ENCODE measurements at places on chromosomes 12 and 14. TPM values are rescaled to one million over a fixed set of nuclear protein-coding genes. Genes with fewer than 3 reads are reported as not detected.

DNA sequence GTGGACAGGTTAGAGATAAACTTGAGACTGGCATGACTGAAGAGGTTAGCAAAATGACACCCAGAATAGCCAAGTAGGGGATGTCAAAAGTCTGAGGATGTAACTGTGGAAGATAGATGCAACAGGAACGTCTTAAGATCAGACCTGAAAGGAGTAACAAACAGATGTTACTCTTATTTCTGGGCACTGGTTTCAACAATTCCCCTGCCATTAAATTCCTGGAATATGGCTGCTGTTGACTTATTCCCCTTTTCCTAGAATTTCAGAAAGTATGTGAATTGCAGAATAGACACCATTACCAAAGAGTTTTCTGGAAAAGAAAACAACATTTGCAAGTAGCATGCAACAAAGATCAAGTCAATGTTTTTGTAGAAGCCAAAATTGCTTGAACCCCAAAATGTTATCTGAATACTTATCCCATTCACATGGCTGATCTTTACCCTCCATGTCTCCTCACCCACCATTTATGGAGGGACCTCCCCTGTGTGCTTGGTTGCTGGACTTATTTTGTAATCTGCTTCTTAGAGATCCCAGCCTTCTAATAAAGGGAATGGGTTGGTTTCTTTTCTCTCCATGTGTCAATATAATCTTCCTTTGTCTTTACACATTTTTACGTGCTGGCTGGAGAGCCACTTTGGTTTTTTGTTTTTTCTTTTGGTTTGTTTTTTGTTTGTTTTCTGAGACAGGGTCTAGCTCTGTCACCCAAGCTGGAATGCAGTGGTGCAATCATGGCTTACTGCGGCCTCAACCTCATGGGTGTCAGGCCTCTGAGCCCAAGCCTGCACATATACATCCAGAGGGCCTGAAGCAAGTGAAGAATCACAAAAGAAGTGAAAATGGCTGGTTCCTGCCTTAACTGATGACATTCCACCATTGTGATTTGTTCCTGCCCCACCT is 57.0 kb downstream of the BBS10 start:
- DNase-seq = no peak

DNA sequence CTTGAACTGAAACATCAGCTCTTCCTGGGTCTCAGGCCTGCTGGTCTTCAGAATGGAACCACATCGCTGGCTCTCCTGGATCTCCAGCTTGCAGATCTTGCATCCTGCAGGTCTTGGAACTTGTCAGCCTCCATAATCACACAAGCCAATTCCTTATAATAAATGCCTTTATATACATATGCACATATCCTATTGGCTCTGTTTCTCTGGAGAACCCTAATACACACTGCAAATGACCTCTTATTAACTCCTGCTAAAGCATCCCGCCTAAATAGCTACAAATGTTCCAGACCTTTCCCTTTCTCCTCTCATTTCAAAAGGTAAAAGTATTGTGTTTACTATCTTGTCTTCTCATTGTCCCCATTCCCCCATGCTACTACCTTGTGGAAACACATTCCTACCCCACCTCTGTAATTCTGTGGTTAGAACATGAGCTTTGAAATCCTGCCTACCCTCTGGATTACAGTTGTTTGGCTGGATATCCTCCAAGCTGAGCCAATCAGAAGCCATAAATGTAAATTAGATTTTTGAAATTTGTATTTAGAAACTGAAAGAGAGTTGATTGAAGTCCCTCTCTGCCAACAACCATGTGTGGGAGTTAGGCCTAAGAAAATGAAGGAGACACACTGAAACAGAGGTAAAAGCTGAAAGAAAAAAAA is 58.1 kb downstream of the ANKS1B start:
- no peak for DNase-seq

- DNase-seq = no peak
Measured at GRCh38 chr12:52827499-52828090, 6.5 kb downstream of the KRT79 start.

DNA sequence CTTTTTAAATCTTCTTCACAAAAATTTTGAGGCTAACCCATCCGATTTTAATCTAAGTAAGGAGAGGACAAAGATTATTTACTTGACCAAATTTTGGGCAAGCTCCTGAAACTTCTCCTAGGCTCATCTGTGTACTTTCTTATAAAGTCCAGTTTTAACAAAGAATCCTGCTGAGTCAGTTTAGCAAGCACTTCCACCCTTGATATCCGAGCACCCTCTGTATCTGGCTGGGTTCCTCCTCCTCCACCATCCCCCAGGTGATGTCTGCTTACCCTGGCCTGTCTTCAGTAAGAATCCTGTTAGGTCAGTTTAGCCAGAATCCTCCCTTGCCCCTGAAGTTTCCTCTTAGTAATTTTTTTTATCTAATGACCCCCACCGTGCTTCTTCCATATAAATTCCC is 140.5 kb downstream of the PHLDA1 start:
- DNase-seq = no peak

- no peak for DNase-seq
Measured at GRCh38 chr14:63383776-63384367, 65.1 kb upstream of the GPHB5 start.

DNA sequence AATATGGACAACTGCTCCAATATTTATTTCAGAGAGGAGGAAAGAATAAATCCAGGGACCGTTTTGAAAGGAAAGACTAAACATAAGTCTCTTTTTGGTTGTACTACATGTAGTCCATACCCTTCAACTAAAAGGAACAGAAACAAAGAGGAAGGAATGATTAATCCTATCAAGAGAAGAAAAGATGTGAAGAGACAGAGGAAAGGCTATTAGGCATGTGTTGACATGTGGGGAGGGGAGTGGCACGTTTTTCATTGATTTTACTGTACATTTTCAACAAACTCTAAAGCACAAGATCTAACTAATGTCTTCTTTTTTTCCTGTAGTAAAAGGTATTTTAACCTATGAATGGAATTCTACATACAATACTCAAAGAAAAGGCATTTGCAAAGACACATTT is 85.6 kb downstream of the NAV3 start:
- DNase-seq = no peak

DNA sequence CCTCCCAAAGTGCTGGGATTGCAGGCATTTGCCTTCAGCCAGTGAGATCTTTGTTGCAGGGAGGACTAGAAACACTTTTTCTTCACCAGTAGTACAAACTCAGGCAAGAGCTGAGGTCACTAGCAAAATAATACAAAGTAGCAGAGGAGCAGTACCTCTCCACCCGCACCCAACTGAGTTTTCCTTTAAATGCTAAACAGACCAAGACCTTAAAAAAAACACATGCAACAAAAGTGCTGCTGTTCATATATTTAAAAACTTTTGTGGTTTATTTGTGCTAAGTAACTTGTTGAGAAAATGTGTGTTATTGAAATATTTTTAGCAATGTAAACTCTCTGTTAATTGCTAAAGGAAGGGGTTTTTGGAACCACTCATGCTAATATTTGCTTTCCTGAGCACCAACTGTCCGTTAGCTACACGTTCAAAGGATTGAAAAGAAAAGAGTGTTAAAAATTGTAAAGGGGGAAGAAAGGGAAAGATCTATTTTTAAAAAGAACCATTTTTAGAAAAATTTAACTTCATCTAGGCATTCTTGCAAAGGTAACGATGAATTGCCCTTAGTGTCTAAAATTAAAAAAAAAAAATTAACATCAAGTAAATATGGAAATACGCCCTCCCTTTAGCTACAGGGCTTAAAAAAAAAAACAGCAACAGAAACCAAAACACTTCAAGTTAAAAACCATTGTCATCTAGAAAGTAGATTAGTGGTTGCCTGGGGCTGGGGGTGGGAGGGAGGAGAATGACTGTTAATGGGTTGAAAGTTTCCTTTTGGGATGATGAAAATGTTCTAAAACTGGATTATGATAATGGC is 114.0 kb upstream of the KRAS start:
- DNase-seq = no peak

DNA sequence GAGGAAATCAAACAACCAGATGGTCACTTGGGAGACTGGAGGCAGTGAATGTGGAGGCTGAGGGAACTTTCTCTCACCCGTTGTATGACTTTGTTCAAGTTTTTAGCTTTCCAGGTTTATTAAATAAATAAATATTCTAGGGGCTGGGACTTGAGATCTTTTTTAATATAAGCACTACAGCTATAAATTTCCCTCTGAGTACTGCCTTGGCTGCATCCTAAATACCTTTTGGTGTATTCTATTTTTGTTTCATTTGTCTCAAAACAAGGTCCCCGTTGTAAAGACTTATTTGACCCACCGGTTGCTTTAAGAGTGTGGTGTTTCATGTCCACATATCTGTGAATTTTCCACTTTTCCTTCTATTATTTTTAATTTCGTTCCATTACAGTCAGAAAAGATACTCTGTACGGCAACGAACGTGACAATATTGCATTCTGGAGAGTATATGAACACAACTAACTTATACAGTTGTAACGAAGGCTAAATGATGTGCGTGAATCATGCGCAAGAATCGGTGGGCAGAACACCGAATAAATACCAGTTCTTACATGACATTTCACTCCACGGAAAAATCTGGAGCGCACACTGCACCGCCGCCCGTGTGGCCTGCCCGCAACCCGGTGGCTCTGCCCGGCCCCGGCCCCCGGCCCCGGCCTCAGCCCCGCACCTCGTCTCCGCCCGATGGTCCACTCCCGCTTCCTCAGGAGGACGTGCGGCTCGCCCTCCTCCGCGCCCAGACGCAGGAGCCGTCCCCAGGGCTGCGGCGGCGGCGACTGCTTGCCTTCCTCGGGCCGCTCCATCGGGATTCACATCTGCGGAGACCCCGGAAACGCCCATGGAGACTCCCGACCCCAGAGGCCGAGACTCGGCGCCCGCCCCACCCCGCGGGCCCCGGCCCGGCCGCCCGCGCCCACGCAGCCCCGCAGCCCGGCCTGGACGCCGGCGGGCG is 602 bp downstream of the CHFR start:
- no peak for DNase-seq

DNA sequence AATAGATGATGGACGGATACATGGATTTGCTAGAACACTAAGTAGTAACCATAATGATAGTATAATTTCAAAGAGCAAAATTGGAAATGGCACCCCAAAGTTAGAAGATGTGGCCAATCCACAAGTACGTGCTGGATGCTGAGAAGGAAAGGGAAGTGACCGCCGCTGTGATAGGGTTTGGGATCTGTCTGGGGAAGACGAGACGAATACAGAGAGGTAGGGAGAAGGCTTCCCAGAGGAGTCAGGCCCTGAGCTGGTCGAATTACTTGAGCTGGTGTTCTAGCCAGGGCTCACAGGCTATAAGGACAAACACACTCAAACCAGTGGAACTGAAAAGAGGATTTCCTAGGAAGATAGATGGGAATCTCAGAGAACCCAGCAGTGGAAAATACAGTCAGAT is 9.4 kb upstream of the ACVR1B start:
- DNase-seq = no peak

DNA sequence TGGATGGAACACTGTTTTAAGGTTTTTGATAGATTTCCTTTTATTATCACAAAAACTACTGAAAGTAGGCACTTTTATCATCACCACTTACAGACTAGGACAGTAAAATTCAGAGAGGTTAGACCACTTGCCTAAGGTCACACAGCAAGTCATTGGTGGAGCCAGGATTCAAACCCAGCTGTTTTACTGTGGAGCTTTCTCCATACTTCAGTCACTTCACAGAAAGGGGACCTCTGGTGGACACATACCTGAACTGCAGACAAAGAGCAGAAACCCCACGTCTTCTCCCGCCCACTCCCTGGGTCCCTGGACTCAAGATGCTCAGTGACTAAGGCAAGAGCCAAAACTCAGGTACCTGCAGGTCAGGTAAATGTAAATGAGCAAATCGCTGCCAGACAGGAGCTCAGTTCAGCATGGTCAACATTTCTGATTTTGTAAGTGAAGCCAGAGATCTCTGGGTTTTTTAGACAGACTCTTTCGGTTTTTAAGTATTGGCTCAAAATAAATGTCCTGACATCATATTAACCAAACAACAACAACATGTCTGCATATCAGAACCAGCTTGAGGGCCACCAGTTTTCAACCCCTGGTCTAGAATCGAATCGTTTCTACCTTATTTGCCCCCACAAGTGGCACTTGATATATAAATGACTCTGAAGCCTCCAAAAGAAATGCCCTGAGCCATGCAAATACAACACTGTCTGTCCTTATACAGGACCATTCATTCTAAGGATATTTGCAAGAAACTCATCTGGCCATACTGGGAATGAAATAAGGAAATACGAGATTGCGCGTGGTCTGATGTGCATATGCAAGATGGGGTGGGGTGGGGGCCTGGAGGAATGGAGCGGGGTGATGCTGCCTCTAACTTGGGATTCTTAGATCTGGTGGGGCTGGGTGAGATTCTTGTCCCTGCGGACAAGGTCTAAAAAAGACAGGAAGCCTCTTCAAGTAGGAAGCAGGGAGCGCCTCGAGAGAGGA is 110.9 kb downstream of the KSR2 start:
- no peak for DNase-seq

DNA sequence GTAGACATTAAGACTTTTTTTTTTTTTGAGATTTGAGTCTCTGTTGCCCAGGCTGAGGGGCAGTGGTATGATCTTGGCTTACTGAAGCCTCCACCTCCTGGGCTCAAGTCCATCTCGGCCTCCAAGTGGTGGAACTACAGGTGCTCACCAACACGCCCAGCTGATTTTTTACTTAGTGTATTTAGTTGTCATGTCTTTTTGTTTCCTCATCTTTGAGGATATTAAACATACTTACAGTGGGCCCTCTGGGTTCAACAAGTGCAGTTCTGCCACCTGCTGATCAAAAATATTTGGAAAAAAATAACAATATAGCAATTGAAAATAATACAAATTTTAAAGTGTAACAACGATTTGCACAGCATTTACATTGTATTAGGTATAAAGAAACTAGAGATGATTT is 4.4 kb upstream of the B4GALNT1 start:
- DNase-seq = no peak

GRCh38 chr12:130236446-130236845 is 74.2 kb downstream of the FZD10 start:
- no peak for DNase-seq

GRCh38 chr14:44149597-44149996 is 357.5 kb downstream of the FSCB start:
- DNase-seq = peak; percentile 43

DNA sequence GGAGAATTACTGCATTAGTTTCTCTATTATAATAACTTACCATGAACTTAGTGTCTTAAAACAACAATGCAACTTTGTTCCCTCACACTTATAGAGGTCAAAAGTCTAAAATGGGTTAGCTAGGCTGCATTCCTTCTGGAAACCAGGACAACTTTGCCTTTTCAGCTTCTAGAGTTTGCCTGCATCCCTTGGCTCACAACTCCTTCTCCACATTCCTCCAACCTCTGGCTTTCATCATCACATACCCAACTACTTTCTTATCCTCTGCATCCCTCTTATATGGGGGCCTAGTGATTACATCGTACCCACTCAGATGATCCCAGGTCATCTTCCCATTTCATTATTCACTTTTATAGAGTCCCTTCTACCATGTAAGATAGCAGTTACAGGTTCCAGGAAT is 251.1 kb downstream of the C12orf50 start:
- no peak for DNase-seq

GRCh38 chr14:94455928-94456327 is 3.3 kb upstream of the SERPINA11 start:
- DNase-seq = no peak

Gene ETV6
- 14.1 TPM for total RNA-seq

Gene PLCZ1
- total RNA-seq = not detected

Gene TCL1A
- total RNA-seq = 0.30 TPM

Gene SOAT2
- 0.17 TPM for total RNA-seq

Gene TAS2R8
- not detected for total RNA-seq

Gene SPIC
- total RNA-seq = not detected

Gene AHNAK2
- total RNA-seq = 45.0 TPM

Gene CMTM5
- total RNA-seq = not detected

All from HCT116 (cell line).